Testis (tissue), 5 donors: ENCODE measurements at places on chromosomes 11 and 22. TPM values are rescaled to one million over a fixed set of nuclear protein-coding genes. Genes with fewer than 3 reads are reported as not detected.

DNA sequence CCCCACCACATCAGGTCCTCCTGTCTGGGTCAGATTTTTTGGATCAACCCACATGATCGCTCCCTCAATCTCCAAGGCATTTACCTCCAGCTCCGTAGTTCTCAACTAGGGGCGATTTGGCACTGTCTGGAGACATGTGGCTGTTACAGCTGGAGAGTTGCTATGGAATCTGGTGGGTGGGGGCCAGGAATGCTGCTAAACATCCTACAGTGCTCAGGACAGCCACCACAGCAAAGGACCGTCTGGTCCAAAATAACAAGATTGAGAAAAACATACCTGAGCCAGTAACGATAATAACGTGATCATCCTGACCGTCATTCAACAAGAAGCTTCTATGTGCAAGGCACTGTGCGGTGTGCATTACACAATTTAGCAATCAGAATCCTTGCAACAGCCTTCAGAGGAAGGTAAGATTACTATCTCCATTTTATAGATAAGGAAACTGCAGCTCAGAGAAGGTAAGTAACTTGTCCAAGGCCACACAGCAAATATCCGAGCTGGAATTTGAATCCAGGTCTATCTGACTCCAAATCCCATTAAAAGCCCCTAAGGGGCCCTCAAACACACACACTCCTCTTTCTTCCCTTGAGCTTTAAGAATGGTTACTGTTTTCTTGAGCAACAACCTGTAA is 14.3 kb upstream of the CRY2 start:
- H3K4me1 ChIP-seq = no peaks in the 10 kb centered on the region
- DNase-seq = no peak
- H3K36me3 ChIP-seq = no peaks in the 10 kb centered on the region
- no peak overlapping the region for H3K27ac ChIP-seq
- no peak overlapping the region for H3K4me3 ChIP-seq
- H3K27me3 ChIP-seq = no peaks in the 10 kb centered on the region

TNNI2 gene
- total RNA-seq = not detected

GRCh38 chr11:111797145-111797581 is 31.0 kb upstream of the PPP2R1B start:
- DNase-seq = no peak
- H3K4me1 ChIP-seq = no peaks in the 10 kb centered on the region
- H3K36me3 ChIP-seq = no peaks in the 10 kb centered on the region
- no peak overlapping the region for H3K27ac ChIP-seq
- H3K4me3 ChIP-seq = no peak overlapping the region

DNA sequence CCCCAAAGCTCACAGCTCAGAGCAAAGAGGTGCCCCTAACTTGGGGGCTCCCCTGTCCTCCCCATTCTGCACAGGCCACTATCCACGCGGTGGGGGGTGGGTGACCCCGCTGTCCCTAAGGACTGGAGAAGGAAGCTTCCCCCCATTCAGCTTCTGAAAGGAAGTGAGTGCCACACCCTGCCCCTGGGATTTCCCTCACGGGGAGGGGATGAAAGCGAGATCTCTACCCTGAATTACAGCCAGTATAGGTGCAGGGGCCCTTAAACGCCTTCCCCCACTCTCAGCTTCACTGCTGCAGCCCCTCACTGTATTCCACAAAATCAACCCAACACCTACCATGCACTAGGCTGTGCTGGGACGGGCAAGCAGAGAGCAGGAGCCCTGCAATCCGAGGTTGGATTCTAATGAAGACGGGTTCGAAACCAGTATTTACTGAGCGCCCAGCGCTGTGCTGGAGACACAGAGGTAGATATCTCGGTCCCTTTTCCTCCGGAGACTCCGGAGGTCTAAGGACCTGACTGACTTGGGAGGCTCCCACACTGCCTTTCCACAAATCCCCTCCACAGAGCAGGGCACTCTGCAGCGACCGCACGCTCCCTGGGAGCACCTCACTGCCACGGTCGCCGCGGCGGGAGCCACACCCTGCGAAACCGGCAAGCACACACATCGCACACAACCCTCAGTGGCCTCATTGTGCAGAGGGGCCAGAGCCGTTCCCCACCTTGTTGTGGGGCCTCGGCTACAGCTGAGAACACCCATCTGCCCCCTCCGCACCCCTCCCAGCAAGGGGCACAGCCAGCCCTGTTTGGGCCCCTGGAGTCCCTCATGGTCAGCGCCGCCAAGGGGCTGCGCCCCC is 1.8 kb downstream of the AHNAK start:
- no peaks in the 10 kb centered on the region for H3K27me3 ChIP-seq
- H3K4me1 ChIP-seq = peaks cover 58% of the 10 kb centered on the region
- H3K4me3 ChIP-seq = peak overlapping the region; percentile 93
- no peaks in the 10 kb centered on the region for H3K36me3 ChIP-seq
- no peak for DNase-seq

ART1 gene
- not detected for total RNA-seq

DNA sequence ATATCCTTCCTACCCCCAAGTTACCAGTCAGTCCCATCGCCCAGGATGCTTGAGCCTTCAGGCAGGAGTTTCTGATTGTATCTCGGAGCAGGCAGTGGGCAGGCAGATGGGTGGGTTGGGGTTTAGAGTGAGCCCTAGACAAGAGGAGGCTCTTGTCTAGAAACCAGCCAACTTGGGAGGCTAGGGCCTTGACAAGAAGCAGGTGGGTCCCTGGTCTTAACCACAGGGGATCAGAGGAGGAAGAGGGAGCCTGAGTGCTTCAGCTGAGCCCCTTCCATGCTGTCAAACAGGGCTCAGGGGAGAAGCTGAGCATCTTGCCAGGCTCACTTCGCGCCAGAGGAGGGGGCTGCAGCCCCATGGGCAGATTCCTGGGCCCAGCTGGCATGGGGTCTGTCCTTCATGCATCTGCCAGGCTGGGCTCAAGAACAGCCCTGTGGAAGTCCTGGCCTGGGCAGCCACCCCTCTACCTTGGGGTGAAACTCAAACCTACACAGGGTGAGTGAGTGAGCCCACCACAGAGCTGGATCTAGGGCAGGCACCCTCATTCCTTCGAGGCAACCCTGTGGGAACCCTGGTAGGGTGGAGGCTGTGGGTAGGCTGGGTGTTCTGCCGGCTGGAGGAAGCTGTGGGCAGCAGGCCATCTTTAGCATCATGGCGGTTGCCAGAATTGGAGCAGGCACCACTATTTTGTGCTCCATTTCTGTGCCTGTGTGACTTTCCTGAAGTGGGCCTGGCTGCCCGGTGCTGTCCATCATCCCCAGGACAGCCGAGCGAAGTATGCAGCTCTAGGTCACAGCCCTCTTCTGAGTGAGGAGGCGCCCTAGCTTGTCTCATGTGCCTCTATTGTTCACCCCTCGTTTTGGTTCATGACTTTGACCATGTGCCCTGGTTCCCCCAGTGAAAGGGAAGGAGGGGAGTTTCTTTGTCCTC is 108.1 kb downstream of the MORC2 start:
- H3K36me3 ChIP-seq = no peaks in the 10 kb centered on the region
- no peak overlapping the region for H3K27ac ChIP-seq
- no peaks in the 10 kb centered on the region for H3K27me3 ChIP-seq
- no peaks in the 10 kb centered on the region for H3K4me1 ChIP-seq
- no peak overlapping the region for H3K4me3 ChIP-seq

ADAMTS8 gene
- 0.56 TPM for total RNA-seq

- no peak overlapping the region for H3K4me3 ChIP-seq
- no peaks in the 10 kb centered on the region for H3K27me3 ChIP-seq
- no peak for DNase-seq
- H3K4me1 ChIP-seq = no peaks in the 10 kb centered on the region
Observed at GRCh38 chr22:37043209-37043827, 8.2 kb upstream of the KCTD17 start.

P2RX6 gene
- 7.0 TPM for total RNA-seq

- no peak for DNase-seq
- no peaks in the 10 kb centered on the region for H3K36me3 ChIP-seq
- H3K4me1 ChIP-seq = peaks cover 10% of the 10 kb centered on the region
- H3K4me3 ChIP-seq = no peak overlapping the region
- H3K27me3 ChIP-seq = no peaks in the 10 kb centered on the region
Observed at GRCh38 chr11:103768816-103769215, 267.6 kb upstream of the DDI1 start.

- H3K27me3 ChIP-seq = no peaks in the 10 kb centered on the region
- H3K27ac ChIP-seq = no peak overlapping the region
- no peak overlapping the region for H3K4me3 ChIP-seq
- no peak for DNase-seq
- H3K36me3 ChIP-seq = no peaks in the 10 kb centered on the region
- H3K4me1 ChIP-seq = peaks cover under 1% of the 10 kb centered on the region
Observed at GRCh38 chr22:50314455-50315288, 7.2 kb upstream of the PLXNB2 start.

GRCh38 chr22:24421428-24421931 is 5.9 kb upstream of the ADORA2A start:
- H3K27ac ChIP-seq = no peak overlapping the region
- no peak overlapping the region for H3K4me3 ChIP-seq
- H3K4me1 ChIP-seq = peaks cover 8% of the 10 kb centered on the region
- no peak for DNase-seq
- no peaks in the 10 kb centered on the region for H3K27me3 ChIP-seq

PAMR1 gene
- 0.55 TPM for total RNA-seq
